ENCODE measurements at places on chromosomes 16 and 17.

DNA sequence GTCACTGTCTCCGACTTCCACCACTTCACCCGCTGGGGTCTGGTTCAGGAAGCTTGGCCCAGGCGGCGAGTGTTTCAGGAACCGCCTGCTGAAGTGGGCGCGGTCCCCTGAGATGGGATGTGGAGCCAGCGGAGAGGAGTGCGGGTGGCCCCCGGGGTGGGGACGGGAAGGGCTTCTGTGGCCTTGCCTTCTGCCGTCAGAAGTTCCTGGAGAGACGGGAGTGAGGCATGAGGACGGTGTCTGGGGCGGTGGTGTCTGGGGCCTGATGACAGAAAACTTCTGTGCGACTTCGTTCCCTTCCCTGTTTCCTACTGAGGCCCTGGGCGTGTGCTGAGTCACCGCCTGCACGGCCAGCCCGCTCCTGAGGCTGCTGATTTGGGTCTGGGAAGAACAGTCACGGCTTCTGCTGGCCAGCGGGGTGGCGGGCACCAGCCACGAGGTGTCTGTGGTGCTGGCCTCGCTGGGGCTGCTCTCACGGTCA is 12.3 kb upstream of the NLRC3 start:
- no peak for DNase-seq

DNA sequence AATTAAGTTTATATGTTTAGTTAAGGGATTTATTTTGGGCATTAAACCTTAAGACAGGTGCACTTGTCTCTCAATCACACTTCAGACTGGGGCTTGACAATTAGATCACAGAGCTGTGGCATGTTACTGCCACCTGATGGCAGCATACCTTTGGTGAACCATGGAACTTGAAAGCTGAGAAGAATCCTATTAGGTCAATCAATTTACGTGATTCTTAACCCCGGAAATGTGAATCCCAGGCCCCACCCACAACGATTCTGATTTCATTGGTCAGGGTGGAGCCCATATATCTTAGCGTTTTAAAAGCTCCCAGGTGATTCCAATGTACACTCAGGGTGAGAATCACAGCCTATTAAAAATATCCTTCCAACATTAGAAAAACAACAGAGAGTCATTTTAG is 91.0 kb downstream of the GSG1L start:
- DNase-seq: no peak

DNA sequence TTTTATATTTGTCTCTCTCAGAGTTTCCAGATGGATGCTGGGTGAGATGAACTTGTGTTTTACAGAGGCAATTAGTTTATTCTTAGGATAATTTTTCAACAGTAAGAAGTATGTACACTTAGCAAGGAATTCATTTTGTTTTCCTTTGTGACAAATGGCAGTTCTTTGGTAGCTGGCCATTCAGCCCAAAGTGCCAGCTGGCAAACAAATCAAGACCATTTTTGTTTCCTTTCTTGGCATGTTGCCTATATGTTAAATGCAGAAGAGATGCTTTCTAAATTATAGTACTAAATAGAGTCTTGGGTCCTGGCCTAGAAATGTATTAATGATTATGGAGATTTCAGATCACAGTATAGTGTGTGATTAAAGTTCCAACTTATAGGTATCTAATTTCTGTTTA is 337.1 kb downstream of the CNTNAP4 start:
- DNase-seq: no peak

DNA sequence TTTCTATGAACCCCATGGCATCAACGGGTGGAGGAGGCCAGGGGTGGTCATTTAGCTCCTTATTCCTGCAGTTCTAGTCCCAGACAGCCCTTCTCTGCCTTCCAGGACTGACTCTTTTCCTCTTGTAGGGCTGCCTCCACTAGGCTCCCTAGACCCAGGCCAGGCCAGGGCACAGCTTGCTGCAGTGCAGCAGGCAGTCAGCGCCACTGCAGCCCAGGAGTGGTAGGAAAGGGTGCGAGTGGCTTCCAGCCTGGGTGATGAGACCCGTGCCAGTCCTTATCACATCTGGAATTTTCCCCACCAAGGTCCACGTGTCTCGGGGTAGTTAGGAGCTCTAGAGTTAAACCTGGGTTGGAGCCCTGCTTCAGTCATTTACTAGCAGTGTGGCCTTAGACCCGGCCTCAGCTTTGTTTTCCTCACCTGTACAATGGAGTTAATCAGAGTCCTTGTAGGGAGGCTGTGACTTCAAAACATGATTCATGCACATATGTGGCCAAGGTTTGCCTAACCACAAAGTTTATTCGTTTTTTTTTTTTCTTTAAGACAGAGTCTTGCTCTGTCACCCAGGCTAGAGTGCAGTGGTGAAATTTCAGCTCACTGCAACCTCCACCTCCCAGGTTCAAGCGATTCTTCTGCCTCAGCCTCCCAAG is 4.7 kb downstream of the SLC5A11 start:
- no peak for DNase-seq

DNA sequence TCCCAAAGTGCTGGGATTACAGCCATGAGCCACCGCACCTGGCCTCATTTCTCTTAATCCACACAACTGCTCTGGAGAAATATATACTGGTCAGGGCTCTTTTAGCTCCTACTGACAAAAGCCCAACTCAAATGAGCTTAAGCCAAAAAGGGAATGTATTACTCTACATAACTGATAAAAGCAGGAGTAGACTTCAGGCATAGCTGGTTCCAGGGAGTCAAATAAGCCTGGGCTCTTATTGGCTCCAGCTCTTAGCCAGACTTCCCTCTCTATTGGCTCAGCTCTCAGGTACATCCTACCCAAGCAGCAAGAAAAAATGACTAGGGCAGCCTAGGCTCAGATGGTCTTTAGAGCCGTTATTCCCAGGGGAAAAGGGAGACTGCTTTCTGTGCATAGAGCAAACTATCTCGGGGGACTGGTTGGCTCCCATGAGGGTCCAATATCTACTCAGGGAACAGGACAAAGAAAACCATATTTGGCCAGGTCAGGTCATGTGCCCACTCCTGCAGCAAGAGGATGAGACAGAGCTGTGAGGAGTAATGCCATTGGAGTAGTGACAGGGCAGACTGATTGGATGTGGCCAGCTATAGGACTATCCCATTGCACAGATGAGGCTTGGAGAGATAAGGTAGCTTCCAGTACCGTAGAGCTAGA is 21.2 kb downstream of the TBX2 start:
- no peak for DNase-seq

- peak; percentile 71 for DNase-seq
Observed at GRCh38 chr16:53091466-53092211, 36.8 kb downstream of the CHD9 start.

GRCh38 chr17:79706931-79707850 is 23.6 kb upstream of the ENPP7 start:
- peak; percentile 84 for DNase-seq

DNA sequence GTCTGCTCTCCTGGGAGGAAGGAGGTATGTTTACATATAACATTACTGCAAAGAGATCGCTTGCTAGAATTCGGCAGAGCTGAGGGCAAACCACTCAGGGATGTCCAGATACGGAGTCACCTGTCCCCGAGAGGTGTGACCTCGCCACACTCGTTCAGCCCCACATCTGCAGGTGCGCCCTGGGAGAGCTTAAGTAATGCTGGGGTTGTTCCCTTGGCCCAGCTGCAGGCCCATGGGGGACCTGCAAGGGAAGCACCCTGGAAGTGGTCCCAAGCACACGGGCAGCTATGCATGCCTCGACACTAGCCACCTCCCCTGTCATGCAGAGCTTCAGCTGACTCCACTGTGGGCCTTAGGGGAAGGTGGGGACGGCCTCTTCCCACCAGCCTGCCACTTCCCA is 22.2 kb downstream of the USP22 start:
- no peak for DNase-seq

GRCh38 chr16:27701381-27701780 is 151.4 kb downstream of the KATNIP start:
- DNase-seq: peak; percentile 50

DNA sequence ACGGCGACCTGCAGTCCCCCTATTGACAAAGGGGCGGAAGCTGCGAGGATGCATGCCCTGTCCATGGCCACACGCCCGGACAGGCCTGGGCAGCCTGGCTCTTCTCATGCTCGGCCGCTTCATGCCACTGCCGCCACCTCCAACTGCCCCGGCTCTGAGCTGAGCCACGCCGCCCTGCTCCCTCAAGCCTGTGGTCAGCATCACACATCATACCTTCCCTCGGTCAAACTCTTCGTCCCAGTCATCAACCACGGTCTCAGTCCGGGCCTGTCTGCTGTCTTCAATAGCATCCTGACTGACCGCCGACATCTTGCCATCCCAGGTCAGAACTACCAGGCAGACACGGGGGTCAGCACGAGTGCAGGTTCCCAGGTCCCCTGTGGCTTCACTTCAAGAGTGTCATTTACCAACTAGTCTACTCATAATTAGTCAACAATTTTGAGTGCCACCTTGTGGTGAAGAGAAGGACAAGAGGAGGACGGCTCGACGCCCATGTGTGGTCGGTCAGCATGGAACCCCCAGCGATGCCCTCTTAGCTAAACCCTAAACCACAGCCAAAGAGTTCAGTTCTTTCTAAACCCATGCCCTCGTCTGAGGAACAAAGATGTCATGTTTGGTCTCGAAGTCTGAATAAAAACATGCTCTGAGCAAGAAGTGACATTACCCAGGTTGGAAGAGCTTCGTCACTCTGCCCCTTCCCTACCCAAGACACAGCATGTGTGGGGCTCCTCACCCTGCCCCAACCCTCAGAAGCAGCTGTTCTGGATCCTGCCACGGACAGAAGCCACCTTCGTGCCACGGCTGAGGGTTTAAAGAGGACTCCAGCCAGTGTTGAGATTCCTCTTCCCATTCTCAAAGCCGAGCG is 16.9 kb upstream of the CYTH1 start:
- DNase-seq: no peak

DNA sequence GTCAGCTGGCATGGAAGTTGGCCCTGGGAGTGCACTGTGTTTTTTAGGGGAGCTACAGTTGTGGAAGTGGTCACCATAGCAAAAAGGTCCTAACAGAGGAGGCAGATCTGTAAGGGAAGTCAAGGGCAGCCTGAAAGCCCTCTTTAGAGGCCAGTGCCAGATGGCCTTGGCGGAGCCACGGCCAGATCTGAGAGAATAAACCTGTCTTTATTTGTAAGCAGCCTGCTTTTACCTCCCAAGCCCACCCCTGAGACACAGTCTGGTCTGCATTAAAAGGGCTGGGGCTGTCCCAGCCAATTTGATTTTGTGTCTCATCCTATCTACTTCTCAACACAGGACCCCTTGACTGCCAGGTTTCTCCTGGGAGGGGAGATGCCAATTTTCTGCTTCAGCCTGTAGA is 51.0 kb upstream of the NOL11 start:
- no peak for DNase-seq

DNA sequence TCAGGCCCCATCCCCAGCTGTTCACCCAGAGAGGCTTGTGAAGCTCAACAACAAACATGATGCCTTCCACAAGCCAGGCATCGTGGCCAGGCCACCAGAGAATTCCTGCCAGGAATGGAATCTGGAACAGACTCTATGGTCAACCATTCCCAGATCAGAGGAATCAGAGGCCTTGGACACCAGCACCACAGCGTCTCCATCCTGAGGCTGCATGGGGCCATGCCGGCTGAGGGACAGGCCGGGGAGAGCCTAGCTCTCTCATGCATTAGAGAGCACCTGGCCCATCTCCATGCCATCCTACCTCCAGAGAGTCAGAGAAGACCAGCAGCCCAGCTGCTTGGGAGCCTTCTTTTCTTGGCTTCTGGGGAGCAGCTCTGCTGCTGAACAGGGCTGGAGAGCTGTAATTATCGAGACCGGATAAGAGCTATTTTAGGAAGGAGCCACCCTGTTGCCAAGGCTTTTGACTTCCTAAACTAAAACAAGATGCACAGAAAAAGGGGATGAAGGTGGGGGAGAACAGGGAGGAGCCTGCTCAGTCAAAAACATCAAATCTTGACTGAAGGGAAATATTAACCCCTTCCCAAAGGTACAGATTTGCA is 24.5 kb upstream of the MTMR4 start:
- DNase-seq: no peak

- no peak for DNase-seq
Observed at GRCh38 chr17:68993112-68993511, 37.9 kb upstream of the ABCA8 start.

GRCh38 chr17:41496803-41497484 is 7.2 kb upstream of the KRT36 start:
- peak; percentile 54 for DNase-seq

GRCh38 chr16:10090816-10091215 is 91.4 kb downstream of the GRIN2A start:
- DNase-seq: no peak

- no peak for DNase-seq
Observed at GRCh38 chr17:56641894-56642293, 48.4 kb downstream of the NOG start.

- DNase-seq: peak; percentile 78
Observed at GRCh38 chr16:83967838-83968305, at the start of gene NECAB2. Gene NECAB2, plus strand, starts transcription at chr16:83968244. Its CDS starts 405 bp downstream, at chr16:83968649.

DNA sequence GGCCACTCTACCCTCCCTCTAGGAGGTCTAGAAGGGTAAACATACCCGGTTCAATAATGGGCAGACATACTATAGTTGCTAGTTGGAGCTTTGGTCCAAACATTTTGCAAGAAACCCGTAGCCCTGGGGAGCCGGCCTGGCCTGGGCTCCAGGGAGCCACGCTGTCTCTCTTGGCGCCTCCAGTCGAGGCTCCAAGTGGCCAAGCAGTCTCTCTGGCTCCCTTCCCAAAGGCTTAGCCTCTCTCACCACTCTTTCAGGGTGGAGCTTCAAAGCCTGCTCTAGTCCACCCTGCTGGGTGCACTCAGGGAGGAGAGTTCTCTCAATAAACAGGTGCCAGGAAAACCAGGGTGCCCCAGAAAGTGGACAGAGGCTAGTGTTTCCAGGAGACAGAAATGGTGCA is 32.2 kb downstream of the RCVRN start:
- no peak for DNase-seq

- no peak for DNase-seq
Observed at GRCh38 chr17:16121915-16122314, 93.4 kb downstream of the NCOR1 start.

- DNase-seq: peak; percentile 71
Observed at GRCh38 chr16:1960665-1961630, 1.6 kb downstream of the NDUFB10 start.

DNA sequence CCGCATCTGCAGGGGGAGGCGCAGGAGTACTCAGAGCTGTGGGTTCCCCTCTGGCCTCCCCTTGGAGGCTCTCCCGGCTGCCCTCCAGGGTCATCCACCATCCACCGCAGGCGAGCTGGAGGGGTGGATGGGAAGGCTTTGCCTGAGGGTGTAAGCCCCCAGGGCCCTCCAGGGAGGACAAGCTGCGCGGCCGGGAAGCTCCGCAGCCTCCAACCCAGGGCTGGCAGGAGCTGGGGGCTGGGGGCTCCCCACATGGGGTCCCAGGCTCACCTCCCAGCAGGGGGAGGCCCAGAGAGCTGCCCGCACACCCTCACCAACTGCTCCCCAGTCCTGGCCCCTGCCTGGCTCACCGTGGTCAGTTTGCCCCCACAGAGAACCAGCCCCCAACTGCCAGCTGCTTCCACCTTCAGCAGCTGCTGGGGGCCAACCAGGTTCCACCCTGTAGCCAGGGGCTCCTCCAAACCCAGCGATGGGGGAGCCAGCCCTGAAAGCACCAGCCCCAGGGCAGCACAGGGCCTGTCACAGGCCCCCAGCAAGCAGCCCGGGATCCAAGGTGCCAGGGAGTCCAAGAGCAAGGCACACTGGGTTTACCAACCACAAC is 19.8 kb upstream of the CHMP6 start:
- peak; percentile 28 for DNase-seq
